Bronchial epithelial cell (primary cell): ENCODE measurements at places on chromosomes 5 and 9.

GRCh38 chr5:178627259-178627598 lies 379 bp upstream of the CLK4 start:
- DNase-seq = no peak

GRCh38 chr9:115764645-115765044 lies 388.9 kb upstream of the PAPPA start:
- DNase-seq = no peak

DNA sequence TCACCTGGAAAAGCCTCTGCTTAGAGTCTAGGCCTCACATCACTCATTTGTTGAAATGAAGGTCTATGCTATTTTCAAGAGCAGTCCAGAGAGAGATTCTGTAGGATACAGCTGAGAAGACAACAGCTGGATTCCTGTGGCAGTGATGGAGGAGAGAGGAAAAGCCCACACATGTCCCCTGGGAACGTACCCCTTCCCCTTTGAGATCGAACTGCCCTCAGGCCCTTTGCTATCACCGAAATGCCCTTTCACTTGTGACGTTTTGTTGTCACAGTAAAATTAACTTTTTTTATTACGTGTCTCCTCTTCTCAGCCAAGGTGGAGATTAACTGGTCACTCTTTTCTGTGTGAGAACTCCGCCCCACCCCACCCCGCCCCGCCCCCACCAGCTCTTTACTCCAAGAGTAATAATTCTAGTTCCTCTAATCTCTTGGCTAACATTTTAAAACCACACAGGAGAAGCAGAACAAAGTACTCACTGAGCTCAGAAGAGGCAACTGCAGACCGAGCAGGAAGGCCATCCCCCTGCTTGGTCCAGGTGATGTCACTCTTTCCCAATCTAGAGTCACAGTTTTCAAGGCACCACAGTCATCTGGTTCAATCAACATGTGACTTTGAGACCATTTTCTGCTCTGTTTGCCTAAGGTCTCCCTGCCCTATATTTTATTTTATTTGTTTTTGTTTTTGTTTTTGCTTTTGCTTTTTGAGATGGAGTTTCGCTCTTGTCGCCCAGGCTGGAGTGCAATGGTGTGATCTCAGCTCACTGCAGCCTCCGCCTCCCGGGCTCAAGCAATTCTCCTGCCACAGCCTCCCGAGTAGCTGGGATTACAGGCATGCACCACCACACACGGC lies 105.6 kb downstream of the SUSD1 start:
- DNase-seq = no peak

DNA sequence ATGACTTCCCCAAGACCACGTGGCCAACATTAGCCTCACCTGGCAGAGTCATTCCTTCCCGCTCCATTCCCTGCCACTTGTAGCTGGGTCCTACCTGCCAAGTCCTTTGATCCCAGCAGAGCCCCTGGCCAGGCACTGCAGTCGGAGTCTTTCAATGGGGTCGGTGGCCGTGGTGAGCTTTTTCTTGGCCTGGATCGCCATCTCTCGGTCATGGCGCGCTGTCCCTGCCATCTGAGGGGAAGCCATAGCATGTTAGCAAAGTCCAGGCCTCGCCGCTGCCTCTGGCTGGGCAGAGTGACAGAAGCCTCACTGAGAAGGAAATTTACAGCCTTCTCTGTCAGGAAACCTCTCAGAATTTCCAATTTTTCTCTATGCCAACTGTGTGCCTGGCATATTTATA lies 17.5 kb downstream of the CAPSL start:
- no peak for DNase-seq

DNA sequence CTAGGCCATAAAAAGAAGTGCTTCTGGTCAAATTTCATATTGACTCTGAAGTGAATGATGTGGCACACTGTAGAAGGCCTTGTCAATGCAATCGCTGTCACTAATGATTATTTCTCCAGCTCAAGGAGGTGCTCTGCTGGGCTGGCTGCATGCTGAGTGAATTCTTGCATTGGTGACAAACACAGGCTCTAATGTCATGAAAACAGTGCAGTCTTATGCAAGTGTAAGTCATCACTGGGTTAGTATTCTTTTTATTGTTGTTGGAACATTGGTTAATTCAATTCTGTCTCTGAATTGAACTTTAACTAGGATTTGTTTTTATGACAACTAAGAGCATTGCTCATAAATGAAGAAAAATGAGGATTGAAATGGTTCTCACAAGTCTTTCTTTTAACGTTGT lies 57.3 kb upstream of the CD180 start:
- DNase-seq = no peak
